ACHN (cell line): ENCODE measurements at places on chromosomes 2 and 18.

DNA sequence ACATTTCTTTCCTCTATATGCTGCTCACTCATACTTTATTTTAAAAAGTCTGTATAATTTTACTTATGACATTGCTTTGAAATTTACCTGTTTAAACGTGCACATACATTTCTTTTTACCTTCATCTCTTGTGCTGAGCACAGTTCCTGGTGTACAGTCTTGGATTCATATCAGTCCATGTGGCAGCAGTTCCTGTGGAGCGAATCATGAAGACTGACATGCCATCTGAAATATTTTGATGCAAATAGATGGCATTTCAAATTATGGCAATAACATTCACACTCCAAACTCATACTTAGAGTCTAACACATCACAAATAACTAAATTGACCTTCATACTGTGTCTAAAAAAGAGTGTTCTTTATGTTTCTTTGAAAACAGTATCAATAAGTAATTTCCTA lies 90.3 kb upstream of the CDH2 start:
- DNase-seq = no peak

DNA sequence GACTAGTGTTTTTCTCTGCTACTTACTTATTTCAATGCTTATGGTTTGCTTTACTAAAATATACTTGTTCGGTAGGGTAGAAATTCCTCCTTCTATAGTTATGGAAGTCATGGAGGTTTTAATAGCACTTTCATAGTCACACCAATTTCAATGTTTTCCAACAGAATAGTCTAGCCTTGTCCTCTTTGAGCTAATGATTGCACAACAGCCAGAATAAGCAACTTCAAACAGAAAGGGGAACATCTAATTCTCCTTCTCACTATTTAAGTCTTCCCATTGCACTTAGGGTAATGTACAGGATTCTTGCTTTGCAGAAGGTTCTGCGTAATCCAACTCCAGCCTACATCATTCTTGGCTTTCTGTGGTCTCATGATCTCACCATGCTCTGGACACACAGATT lies 287.7 kb upstream of the GCFC2 start:
- no peak for DNase-seq

GRCh38 chr2:240817496-240818292 lies 2.3 kb downstream of the KIF1A start:
- no peak for DNase-seq

DNA sequence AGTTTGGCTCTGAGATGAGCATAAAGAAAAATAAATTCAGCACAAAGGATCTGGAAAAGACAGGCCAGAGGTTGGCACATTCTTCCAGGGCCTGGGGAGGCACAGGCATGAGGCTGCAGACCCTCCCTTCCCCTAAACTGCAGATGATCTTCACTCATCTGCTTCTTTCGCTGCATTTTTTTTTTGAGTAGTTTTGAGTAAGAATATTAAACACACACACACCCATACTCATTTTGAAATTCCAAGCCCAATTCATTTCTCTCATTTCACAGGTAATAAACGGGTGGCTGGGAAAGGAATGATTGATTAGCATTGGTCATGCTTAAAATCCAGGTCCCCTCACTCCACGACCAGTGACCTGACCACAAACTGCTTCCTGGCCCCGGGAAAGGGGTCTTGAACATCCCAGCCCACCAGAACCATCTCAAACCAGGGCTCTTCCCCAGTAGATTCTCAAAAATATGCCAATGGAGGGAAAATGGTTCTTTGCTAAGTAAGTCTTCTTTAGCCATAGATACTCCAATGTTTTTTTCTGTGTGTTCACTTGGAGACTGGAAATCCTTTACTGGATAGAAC lies 219.6 kb downstream of the ANAPC1 start:
- no peak for DNase-seq

- no peak for DNase-seq
These were observed 183.7 kb downstream of the FHOD3 start for GRCh38 chr18:36481201-36481657.

DNA sequence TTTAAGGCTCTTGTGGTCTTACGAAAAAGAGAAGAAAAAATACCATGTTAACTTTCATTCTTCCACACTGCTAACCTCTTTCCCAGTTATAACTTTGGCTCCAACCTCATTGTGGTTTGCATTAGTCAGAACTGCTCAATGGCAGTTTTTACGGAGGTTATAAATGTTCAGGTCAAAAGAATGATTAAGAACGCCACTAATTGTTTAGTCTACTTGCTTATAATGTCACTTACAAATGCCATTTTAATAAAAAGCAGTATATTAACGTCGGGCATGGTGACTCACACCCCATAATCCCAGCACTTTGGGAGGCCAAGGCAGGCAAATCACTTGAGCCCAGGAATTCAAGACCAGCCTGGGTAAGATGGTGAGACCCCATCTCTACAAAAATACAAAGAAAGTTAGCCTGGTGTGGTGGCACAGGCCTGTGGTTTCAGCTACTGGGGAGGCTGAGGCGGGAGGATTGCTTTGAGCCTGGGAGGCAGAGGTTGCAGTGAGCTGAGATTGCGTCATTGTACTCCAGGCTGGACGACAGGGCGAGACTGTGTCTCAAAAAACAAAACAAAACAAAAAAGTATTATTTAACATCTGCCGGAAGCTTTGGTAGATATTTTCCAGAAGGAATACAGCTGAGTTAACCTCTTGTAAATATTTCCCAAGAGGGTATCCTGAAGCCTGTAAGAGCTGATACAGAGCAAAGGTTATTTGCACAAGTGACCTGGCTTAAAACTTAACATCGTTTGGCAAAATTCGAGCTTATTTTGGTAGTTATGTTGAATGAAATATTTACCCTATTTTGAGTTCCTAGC lies 5.1 kb downstream of the AGPS start:
- peak; percentile 67 for DNase-seq
